ENCODE measurements at places on chromosomes 1 and 21. TPM values are rescaled to one million over a fixed set of nuclear protein-coding genes. Genes with fewer than 3 reads are reported as not detected.

CR1L gene
- 1.3 TPM for total RNA-seq

C1orf53 gene
- total RNA-seq = 2.0 TPM

NFASC gene
- total RNA-seq = 12.2 TPM

BTBD19 gene
- total RNA-seq = 8.7 TPM

RCOR3 gene
- 52.3 TPM for total RNA-seq

RGS13 gene
- 5.0 TPM for total RNA-seq

PPIAL4G gene
- not detected for total RNA-seq

TNFRSF14 gene
- 152 TPM for total RNA-seq

TRIM45 gene
- 2.1 TPM for total RNA-seq

ROR1 gene
- total RNA-seq = 15.8 TPM
